ENCODE measurements at places on chromosomes 7 and 10.
A peak's percentile ranks its signal among the peaks of the same experiment; 100 is the strongest.

GRCh38 chr7:105952917-105953595 is 10.0 kb upstream of the CDHR3 start:
- no peak for DNase-seq

GRCh38 chr7:4724648-4725013 is 42.5 kb downstream of the FOXK1 start:
- DNase-seq, result peak; percentile 54

GRCh38 chr7:27462575-27463270 is 200.0 kb downstream of the HIBADH start:
- peak; percentile 77 for DNase-seq

DNA sequence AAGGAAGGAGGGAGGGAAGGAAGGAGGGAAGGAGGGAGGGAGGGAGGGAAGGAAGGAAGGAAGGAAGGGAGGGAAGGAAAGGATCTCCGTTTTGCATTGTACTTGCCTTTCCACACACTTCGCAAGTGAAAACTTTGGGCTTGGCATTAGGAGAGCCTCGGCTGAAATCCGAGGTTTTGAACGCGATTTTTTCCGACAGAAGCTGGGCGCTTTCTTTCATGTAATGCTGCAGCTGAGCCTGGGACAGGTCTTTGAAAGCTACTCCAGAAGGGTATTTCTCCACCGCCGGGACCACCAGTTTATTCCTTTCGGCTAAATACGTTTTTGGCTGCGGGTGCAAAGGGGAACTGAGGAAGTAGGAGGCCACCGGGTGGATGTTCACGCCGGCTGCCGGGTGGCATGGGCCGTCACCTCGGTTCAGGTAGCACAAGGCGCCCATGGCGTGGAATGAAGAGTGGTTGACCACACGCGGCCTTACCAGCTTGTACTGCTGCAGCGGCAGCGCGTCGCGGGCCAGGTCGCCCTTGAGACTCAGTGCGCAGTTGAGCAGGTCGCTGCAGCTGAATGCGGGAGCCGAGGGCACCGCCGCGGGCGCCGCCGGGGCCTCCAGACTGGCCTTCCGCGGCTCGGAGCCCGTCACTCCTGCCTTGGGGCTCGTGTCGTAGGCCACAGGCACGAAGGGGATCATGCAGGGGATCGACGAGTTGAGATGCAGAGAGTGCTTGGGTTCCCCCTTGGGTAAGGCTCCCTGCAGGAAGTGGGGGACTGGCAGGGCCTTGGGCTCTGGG is 825 bp downstream of the FEZF1 start:
- DNase-seq, result no peak

DNA sequence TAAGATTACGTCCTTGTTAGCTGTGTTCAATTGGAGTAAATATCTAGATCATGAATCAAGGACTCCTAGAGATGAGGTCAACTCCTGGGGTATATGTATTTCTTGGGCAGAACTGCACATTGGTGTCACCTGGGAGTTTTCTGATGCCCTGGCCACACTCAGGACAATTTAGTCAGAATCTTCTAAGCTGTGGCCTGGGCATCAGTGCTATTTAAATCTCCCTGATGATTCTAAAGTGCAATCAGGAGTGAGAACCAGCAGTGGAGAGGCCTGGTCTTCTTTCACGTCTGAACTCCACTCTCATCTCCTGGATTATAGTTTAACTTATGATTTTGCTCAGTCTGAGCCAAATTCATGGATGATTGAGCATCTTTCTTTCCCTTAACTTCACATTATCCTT is 218.0 kb downstream of the BMPER start:
- no peak for DNase-seq

DNA sequence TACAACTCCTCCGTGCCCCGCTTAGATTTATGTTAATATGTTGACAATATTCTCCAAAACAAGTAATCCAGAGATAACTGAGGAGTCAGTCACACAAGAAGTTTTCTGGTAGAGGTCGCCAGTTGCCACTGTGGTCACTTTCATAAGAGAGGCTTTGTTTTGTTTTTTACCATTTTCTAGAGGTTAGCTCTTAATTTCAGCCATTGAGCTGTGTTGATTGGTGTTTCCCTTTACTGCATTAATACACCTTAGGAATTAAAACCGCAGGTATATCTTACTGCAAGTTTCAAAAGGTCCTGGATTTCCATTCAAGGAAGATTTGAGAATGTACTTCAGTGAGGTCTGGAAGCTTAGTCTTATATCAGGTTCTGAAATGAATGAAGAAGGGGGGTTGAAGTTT is 3.5 kb downstream of the BMI1 start:
- DNase-seq, result no peak

DNA sequence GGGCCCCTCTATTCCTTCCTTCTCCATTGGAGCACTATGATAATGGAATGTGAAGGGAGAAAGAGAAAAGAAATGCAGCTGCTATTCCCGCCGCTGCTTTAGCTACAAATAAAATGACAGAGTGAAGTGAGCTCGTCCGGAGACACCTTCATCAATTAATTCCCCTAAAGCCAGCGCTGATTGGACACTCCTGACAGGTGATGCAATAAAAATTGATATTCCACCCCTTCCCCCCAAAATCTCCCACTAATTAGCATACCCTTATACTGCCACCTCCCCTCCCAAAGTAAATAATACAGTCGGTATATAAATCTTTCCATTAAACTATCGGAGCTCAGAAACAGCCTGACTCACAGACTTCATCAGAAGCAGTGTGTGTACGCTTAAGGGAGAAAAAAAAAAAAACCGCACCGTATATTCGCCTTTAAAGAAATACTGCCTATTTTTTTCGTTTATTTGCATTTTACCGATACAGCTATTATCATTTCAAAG is 7.3 kb downstream of the SKIDA1 start:
- DNase-seq, result no peak

GRCh38 chr10:119347181-119347974 is 140.0 kb downstream of the GRK5 start:
- no peak for DNase-seq

DNA sequence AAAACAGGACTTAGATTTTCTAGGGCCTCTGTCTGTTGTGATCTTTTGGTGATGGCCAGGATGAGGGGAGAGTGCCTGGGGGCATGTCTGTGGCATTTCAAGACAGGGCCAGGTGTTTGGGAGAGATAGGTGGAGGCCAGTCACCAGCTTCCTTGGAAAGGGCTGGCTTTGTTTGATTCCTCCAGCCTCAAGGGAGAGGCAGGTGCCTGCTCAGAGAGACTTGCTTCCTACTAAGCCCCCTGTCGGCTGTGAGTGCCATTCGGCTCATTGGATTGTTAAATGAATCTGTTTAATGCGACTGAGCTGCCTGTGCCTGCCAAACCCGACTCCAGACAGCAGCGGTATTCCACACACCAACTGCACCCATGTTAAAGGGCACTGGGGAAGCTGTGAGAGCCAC is 304.1 kb upstream of the COBL start:
- no peak for DNase-seq

- DNase-seq, result peak; percentile 15
Observed at GRCh38 chr7:38000272-38000671, 79.8 kb downstream of the EPDR1 start.

DNA sequence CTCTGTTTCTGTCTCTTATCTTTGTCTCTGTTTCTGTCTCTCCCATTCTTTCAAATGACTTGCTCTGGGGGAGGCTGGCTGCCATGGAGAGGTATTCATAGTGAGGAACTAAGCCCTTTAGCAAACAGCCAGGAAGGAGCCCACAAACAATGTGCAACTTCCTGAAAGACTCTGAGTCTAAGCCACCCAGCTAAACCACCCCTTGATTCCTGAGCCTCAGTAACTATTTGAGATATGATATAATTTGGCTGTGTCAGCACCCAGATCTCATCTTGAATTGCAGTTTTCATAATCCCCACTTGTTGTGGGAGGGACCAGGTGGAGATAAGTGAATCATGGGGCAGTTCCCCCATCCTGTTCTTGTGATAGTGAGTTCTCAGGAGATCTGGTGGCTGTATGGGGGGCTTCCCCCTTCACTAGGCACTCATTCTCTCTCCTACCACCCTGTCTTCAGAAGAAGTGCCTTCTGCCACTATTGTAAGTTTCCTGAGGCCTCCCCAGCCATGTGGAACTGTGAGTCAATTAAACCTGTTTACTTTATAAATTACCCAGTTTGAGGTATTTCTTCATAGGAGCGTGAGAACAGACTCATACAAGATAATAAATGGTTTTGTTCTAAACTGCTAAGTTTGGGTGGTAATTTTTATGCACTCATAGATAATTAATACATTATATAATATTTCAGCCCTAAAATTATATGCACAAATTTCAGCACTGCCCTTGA is 121.2 kb upstream of the FOXP2 start:
- DNase-seq, result no peak

- DNase-seq, result peak; percentile 78
Observed at GRCh38 chr10:79116801-79117723, 48.3 kb downstream of the ZMIZ1 start.

DNA sequence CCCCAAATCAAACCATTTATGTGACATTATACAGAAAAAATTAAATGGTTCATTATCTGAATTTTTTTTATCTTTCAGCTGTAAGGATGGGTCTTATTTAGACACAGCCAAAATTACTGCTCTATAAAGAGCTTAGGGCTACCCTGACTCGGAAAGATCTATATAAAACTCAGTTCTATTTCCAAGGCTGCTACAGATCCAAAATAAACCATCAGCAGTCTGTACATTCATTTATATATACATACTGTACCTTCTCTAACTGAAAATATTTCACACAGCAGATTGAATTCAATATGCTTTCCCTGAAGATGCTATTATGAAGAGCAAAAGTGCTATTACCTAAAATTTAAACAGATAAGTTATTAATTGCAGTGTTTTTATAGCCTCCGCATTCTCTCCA is 287.7 kb upstream of the MYO3A start:
- no peak for DNase-seq

- DNase-seq, result no peak
Observed at GRCh38 chr7:38863601-38864291, 45.2 kb downstream of the VPS41 start.

DNA sequence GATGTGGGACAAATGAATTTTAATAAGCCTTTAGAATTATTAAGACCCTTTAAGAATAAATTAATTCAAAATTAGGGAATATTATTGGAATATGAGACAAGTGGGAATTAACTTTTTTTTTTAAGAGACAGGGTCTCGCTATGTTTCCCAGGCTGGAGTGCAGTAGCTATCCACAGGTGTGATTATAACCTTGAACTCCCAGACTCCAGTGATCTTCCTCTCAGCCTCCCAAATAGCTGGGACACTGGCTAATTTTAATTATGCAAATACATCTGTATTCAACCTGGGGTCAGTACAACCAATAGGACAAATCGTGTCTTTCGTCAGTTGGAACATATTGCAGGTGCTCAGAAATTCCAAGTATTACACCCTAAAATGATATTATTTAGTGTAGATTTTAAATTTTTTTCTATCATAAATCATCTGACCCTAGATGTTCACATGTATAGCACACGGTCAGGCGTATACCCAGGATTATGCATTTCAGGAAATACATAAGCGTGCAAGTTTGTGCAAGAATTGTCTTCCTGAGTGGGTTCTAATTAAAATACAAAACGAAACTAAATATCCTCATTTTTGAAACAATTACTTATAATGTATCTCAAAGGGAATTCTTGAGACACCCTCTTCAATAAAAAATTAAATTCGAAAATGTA is 1.2 kb downstream of the NT5C3A start:
- DNase-seq, result no peak

DNA sequence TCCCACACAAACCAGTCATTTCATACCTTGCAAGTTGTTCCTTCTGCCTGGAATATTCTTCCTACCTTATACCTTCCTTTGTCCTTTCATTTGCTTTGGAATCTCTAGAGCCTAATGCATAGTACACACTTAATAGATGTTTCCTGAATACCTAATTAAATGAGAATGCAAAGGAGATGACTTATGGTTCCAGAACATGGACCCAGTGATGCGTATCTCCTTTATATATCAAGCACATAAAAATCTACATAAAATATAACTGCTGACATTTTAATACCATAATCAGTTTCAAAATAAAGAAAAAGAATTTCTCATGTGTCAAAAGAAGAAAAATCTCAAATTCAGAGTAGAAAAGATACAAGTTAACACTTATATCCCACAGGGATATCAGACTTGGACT is 110.6 kb upstream of the ASAH2 start:
- no peak for DNase-seq

DNA sequence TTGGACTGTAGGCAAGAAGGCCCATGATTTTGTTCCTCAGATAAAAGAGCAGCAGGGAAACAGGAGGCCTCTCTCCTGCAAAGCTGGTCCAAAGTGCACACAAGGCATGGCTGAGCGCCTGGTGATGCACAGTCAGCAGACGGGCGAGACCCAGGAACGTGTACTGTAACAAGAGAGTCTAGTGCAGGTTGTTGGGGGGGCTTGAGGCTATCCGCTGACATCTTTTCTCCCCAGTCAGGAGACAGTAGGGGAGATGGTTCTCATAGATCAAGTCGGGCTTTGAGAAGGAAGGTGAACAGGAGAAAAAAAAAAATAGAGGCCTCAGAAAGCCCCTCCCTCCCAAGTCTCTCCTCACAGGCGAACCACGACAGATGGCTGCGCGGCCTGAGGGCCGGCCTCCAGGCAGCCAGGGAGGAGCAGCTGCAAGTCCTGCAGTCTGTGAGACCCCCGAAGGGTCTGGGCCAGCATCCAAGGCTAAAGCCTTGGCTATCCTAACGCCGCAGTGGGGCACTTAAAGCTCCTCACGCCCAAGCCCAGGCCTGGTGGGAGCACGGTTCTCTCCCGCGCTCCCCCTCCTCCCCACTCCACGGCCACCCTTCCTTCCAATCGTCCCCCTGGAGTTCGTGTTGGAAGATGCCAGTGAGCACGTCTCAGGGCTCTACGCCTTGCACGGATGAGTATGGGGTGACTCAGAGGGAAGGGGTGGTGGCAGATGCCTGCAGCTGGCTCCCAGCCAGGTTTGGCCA is 68.3 kb downstream of the PRKAG2 start:
- DNase-seq, result no peak

DNA sequence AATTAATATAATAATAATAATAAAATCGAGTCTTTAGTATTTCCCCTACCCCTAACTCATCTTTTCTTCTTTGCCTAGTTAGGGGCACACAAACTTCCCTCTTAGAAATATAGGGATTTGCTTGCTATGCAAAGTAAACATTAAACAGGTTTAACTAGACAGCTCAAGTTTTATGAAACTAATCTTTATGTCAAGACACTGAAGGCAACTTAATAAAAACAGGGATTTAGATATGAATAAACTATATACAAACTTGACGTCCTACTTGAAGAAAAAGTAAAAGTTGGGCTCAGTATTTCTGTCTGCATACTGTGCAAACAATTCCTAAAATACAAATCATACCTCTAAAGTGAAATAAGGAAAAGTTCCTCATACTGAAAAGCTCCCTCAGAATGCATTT is 52.1 kb upstream of the CAV2 start:
- DNase-seq, result peak; percentile 70

DNA sequence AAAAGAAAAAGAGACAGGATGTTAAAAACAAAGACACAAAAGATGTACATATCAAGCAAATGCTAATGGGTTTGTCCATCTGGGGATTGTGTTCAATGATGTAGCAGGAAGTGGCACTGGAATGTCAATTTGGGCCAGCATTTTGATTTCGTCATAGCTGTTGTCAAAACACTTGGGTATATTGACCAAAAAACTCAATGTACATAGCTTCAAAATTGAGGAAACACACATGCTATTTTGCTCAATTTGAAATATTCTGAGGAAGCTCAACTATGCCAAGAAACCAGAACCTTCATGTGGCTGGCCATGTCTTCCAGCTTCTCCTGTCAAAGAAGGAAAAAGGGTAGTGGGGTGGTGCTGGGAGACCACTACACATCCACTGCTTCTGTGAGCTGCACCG is 212.7 kb upstream of the GHITM start:
- DNase-seq, result no peak

- DNase-seq, result no peak
Observed at GRCh38 chr7:8363407-8364015, 69.9 kb upstream of the NXPH1 start.
